ENCODE measurements at places on chromosomes 2 and 18.

GRCh38 chr2:72685638-72686213, 140.1 kb downstream of the EXOC6B start:
- no peak for DNase-seq

DNA sequence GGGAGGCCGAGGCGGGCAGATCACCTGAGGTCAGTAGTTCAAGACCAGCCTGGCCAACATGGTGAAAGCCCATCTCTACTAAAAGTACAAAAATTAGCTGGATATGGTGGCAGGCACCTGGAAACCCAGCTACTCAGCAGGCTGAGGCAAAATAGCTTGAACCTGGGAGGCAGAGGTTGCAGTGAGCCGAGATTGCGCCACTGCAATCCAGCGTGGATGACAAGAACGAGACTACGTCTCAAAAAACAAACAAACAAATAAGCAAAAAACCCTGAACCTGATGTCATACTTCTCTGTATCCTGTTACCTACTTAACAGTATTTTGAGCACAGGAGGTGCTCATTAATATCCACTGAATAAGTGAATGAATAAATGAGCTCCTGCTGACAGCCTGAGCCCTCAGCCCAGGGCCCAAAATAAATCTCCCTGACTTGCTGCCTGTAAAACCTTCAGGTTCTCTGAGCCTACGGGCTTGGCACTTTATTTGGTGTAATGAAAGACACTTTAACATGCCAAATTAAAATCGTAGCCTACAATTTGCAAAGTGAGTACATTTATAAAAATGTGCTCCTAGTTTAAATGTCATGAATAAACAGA, 215.1 kb downstream of the ZNF385B start:
- DNase-seq, result no peak

- no peak for DNase-seq
Observed at GRCh38 chr2:67259556-67260342, 137.4 kb upstream of the ETAA1 start.

GRCh38 chr2:50831676-50832075, 200.3 kb downstream of the NRXN1 start:
- no peak for DNase-seq

DNA sequence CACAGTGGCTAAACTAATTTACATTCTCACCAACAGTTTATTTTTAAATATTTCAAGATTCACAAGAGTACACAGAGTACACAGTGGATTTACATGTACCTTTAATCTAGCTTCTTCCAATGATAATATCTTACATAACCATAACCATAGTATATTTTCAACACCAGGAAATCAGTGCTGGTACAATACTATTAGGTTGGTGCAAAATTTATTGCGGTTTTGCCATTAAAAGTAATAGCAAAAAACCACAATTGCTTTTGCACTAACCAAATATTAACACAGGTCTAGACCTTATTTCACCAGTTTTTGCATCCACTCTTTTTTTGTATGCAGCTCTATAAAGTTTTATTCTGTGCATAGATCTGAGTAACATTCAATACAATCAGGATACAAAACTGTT, 163.0 kb downstream of the SCG2 start:
- no peak for DNase-seq

DNA sequence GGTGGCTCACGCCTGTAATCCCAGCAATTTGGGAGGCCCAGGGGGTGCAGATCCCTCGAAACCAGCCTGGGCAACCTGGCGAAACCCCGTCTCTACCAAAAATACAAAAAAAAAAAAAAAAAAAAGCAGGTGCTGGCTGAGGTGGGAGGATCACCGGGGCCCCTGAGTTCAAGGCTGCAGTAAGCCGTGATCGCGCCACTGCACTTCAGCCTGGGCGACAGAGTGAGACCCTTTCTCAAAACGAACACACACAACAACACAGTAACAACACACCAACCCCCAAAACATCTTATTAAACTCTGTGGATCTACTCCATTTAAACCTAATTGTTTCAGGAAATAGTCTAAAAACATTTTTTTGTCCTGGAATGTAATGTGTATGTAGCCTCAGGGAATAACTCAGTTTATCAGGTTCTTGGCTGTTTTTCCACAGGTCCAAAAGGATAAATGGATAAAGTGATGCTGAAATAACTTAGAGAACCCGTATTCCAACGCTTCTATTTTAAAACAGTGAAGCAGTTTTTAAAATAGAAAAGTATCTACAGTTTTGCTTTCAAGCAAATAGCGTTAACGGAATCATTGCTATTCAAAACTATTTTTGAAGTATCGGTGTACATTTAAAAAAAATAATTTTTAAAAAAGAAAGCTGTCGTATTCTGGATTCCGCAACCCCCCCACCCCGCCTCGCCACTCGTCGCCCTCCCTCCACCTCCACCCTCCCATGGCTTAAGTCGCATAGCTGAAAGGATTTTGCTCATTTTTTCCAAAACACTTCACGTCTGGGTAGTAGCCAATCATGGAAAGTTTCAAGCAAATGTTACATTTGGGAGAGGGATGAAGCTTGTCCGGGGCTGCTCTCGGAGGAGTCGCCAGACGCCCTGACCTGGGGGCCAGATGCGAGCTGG, 895 bp upstream of the GLS start:
- peak; percentile 27 for DNase-seq

GRCh38 chr18:77632758-77633157, 383.1 kb downstream of the GALR1 start:
- no peak for DNase-seq

DNA sequence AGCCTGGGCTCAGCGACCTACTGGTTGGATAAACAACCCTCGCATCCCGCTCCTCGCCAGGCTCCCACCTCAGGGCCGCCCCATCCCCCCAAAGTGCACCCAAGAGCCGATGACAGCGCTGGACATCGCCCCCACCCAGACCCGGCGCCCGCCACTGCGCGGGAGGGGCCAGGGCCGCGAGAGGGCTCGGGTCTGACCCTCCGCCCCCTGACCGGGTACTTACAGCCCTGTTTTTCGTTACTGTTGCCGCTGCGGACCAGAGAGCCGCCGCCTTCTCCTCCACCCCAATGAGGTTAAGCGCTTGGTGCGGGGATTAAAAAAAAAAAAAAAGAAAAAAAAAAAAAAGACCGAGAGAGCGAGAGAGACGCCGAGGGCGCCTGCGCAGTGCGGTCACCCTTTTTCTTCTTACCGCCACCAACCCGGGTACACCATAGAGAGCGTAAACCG, at the start of gene CLASP1:
CLASP1 (minus strand) TSS at position 314 of the 447 bp plus-strand sequence. CDS start 43,567 bp downstream, outside the sequence.
- peak; percentile 31 for DNase-seq

- DNase-seq, result peak; percentile 78
Observed at GRCh38 chr2:219298759-219299371, 10.3 kb downstream of the PTPRN start.

GRCh38 chr2:54903736-54904554, 146.3 kb downstream of the RTN4 start:
- DNase-seq, result peak; percentile 23

- DNase-seq, result no peak
Observed at GRCh38 chr18:24490539-24490938, 30.1 kb downstream of the HRH4 start.

GRCh38 chr2:120204945-120205670, 18.1 kb downstream of the TMEM185B start:
- DNase-seq, result no peak

- DNase-seq, result no peak
Observed at GRCh38 chr2:170073288-170073687, 104.7 kb upstream of the MYO3B start.

- no peak for DNase-seq
Observed at GRCh38 chr18:56643381-56643780, 5.0 kb upstream of the TXNL1 start.

DNA sequence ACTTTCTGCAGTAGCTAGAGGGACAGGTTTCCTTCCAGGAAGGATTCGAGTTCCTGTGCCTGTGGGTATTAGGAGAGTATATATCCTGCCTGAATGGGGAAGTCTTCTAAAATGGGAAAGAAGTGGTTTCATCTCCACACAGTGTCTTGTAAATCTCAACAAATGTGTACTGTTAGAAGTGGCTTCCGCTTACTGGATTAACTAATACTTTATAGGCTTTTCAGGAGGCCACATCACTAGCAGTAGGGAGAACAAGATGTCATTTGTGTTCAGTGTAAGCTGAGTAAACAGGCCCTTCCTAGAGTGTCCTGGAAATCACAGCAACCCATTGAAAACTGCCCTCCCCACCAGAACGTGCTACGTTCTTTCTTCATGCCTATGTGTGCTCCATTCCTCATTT, 12.5 kb upstream of the POLR1B start:
- DNase-seq, result no peak

DNA sequence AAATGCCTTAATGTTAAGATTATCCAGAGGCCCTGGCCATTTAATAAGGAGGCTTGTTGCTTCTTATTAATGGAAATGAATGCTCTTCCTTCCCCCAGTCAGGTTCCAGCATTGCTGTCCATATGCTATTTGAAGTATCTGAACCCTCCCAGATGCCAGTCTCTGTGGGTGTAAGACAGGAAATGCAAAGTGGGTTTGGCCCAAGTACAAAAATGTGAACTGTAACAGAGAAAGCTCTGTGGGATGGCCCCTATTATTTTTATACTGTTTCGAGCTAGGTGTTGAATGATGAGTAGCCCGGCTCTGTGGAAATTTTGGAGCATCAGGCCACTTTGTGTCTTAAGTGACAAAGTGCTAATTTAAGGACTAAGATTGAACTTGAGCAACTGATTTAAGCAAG, 141.0 kb downstream of the UXS1 start:
- DNase-seq, result no peak

DNA sequence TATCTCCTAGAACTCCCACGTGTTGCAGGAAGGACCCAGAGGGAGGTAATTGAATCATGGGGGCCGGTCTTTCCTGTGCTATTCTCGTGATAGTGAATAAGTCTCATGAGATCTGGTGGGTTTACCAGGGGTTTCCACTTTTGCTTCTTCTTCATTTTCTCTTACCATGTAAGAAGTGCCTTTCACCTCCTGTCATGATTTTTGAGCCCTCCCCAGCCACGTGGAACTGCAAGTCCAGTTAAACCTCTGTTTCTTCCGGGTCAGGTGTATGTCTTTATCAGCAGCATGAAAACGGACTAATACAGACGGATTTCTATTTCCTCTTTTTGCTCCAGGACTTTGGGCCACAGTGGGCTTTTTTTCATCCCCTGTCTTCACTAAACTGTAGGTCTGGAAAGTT, 88.3 kb upstream of the KCNE4 start:
- no peak for DNase-seq

DNA sequence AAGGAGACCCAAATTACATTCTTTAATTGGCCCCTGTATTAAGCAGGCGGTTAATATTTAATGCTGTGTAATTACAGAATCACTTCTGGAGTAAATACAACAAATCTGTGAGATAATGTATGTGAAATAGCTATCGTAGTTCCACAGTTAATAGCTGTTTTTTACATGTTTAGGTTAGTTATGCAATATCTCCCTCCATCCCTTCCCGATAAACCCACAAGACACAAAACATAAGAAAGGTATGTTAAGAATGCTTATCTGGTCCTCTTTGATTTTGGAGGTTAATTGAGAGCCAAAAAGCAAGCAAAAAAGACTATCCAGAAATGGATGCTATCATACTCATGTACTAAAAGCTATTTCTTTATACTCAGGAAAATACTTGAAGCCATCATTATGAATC, 49.1 kb downstream of the ZNF638 start:
- DNase-seq, result no peak

GRCh38 chr2:239775623-239776435, 249.3 kb downstream of the NDUFA10 start:
- no peak for DNase-seq

DNA sequence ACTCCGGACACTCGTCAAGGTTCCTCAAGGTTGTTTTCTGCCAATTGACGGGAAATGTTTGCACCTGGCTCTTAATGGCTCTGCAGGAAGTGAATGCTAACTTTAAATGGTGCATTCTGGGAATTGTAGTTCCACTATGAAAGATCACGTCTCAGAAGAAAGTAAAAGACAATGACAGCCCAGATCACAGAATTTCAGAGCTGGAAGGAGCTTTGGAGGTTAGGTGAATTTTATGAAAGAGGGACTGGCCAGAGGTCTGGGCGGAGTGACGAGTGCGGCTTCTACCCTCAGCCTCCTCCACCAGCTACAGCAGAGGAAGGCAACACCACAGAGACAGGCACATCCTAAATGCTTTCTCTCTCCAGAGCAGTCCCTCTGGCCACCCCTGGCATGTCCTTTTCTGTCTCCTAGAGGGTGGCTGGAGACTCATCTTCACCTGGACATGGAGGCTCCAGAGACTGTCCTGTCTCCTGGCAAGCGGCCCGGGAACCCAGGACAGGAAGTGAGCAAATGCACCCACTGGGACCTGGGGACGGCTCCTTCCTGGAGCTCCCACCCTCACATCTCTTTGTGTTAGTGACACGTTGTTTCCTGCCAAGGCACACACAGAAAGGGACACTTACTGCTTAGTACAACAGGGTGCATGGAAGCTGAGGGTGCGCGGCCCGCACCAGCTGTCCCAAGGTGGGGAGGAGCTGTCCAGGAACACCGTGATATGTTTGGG, 19.4 kb downstream of the THAP4 start:
- DNase-seq, result no peak

- no peak for DNase-seq
Observed at GRCh38 chr18:58661423-58661822, 9.8 kb upstream of the MALT1 start.

GRCh38 chr2:68831686-68832232, 39.4 kb downstream of the BMP10 start:
- no peak for DNase-seq

GRCh38 chr2:218437969-218438368, 19.0 kb downstream of the VIL1 start:
- DNase-seq, result no peak

DNA sequence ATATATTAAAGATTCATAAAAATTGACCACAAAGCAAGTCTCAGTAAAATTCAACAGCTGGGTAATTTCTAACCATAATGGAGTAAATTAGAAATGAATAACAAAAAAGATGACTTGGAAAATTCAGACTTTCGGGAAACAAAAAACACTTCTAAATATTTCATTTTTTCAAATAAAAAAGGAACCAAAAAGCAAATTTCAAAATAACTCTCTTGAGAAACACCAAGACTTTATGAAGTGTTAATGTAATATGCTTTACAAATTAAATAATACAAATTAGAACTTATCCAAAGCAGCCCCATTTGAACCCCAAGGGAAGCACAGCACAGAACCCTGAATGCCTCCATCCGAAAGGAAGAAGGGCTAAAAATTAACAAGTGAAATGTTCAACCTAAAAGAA, 175.9 kb downstream of the HDAC4 start:
- DNase-seq, result no peak

DNA sequence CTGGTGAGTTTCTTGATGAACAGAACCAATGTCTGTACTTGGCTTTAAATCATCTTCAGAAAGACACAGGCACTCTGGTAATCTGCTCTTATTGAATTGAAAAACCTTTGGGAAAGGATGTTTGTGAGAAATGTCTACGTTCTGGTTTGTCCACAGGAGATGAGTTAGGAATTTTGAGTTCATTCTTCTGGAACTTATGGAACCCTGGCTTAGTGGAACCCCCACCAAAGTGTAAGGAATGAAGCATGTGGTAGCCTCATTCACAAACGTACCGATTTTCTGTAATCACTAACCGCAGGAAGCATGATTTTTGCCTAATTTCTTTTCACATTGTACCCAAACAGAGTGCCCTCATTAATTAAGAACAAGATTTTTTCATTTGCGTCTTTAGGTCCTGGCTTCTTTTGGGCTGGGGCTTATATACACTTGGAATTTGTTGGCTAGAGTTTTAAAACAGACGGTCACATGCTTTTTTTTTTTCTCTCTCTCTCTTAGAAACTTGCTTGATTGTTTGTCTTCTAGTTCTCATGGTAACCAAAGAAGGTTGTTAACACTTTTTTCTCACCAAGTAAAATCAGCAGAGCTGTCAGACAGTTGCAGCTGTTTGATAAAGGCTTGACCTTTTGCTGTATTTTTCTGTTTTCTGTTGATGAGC, 314.1 kb upstream of the THUMPD2 start:
- no peak for DNase-seq

GRCh38 chr2:112257575-112257974, 2.7 kb upstream of the ZC3H8 start:
- no peak for DNase-seq

Data from stimulated activated CD4-positive, alpha-beta T cell treated with anti-CD3 and anti-CD28 coated beads, Interleukin-15, amount 100 ng/mL, for 1 hour (primary cell).